Neural progenitor cell (in vitro differentiated cells): ENCODE measurements at places on chromosomes 7 and 10. TPM values are rescaled to one million over a fixed set of nuclear protein-coding genes. Genes with fewer than 3 reads are reported as not detected.

The CSGALNACT2 gene
- 7.0 and 9.3 TPM in 2 replicates for total RNA-seq

The GPR146 gene
- total RNA-seq = 0.79 and 3.5 TPM in 2 replicates

The OPN4 gene
- not detected in 2 replicates for total RNA-seq

The MYH16 gene
- total RNA-seq = not detected in 2 replicates

The MYO1G gene
- total RNA-seq = 0.03 TPM in 1 of 2 replicates, not detected in the other

The CRPPA gene
- total RNA-seq = 1.4 and 2.6 TPM in 2 replicates

- DNase-seq = no peak
Measured at GRCh38 chr7:102942868-102943267, 30.1 kb downstream of the LRRC17 start.

DNA sequence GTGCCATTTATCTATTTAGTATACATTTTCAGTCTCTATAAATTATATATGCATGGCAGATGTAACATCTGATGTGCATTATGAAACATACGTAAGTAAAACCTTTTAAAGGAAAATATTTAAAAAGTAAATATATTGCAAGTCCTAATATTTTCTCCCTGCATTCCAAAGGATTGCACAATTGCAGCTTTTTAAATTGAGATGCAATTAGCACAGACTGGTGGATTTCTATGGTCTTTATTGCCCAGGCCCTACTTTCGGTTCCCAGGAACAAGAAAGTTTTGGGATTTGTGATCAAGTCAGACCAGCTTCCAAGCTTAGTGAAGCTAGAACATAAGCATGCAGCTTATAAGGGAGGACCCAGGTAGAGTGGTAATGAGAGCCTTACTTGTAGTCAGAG lies 337.8 kb downstream of the NRG3 start:
- no peak for DNase-seq

GRCh38 chr10:93077860-93078337 lies 4.2 kb downstream of the CYP26A1 start:
- DNase-seq = no peak

DNA sequence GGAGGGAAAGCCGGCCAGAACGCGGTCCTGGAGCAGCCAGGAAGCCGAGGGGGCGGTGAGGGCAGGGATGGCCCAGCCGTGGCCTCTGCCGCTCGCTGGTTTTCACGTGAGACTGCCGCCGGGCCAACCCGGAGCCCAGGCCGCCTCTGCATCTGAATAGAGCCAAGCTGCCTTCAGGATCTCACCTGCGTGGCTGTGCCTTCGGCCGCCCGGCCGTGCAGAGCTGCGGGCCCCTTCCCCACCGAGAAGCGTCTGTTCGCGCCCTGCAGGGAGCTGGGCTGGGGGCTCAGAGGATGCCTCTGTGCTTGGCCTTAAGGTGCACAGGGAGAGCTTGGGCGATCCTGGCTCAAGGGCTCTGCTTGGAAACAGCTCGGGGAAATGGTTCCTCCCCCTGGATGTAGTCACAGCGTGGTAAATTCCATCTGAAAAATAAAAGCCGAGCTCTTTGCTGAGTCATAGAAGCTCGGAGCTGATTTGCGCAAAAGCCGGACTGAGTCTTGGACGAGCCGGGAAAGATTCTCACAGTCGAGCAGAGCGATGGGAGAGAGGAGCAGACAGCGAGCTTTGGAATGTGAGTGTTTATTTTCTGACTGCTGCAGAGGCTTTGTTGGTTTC lies at the start of gene JAKMIP3:
Gene JAKMIP3, plus strand, starts transcription at position 456 of the 615 bp plus-strand sequence. CDS start 38,863 bp downstream, outside the sequence.
- DNase-seq = peak; percentile 53

GRCh38 chr7:95517870-95518269 lies 32.1 kb downstream of the ASB4 start:
- DNase-seq = no peak
